Prostate gland (tissue), 2 donors: ENCODE measurements at places on chromosomes 3 and 15. TPM values are rescaled to one million over a fixed set of nuclear protein-coding genes. Genes with fewer than 3 reads are reported as not detected.

DNA sequence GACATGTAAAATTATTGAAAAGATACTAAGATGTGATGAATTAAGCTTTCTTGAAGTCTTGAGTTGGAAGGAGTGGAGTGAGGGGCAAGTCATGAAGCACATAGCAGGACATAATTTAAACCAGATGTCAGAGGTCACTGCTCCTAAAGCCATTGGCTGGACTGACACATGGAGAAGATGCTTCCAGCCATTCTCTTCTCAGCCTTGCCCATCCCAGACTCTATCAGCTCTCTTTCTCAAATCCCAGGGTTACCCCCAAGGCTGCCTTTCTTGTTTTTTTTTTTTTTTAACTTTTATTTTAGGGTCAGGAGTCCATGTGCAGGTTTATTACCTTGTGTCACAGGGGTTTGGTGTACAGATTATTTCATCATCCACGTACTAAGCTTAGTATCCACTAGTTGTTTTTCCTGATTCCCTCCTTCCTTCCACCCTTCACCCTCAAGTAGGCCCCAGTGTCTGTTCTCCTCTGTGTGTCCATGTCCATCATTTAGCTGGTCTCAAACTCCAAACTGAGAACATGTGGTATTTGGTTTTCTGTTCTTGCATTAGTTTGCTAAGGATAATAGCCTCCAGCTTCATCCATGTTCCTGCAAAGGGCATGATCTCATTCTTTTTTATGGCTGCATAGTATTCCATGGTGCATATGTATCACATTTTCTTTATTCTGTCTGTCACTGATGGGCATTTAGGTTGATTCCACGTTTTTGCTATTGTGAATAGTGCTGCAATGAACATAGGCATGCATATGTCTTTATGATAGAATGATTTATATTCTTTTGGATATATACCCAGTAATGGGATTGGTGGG is 18.9 kb downstream of the XIRP1 start:
- H3K36me3 ChIP-seq, result no peaks in the 10 kb centered on the region
- no peak for DNase-seq
- H3K27ac ChIP-seq, result no peak overlapping the region
- H3K4me3 ChIP-seq, result no peak overlapping the region
- H3K27me3 ChIP-seq, result no peaks in the 10 kb centered on the region

DNA sequence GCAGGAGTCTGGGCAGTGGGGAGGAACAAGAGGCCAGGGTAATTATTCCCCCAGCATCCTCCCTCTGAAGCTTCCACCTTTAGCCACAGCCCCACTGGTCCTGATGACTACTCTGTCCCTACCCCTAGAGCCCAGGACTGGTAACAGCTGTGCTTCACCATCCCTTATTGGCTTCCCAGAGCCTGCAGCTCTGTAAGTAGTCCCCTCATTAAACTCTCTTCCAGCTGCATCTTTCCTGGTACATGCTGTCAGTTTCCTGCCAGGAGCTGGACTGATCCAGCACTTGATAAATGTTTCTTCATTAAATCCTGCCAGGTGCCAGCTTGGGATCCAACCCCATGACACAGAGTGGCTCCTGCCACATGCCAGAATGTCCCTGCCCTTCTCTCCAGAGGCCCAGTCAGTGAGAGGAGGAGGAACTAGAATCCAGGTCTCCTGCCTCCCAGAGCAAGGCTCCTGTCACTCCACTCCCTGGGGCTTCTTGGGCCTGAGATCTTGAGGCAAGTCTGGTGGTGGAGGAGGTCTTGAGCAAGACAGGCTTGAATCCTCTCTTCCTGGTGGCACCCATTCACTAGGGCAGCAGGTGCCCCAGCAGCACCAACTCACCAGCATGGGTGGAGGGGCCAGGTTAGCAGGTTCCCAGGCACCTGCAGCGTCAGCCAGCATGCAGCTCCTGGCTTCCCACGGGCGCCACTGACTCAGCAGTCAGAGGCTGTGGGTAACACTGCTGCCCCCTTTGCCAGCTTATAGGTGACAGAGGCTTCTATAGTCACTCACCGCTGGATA is 27.6 kb downstream of the FBXW12 start:
- no peaks in the 10 kb centered on the region for H3K4me1 ChIP-seq
- DNase-seq, result peak; percentile 20
- H3K27ac ChIP-seq, result no peak overlapping the region

DNA sequence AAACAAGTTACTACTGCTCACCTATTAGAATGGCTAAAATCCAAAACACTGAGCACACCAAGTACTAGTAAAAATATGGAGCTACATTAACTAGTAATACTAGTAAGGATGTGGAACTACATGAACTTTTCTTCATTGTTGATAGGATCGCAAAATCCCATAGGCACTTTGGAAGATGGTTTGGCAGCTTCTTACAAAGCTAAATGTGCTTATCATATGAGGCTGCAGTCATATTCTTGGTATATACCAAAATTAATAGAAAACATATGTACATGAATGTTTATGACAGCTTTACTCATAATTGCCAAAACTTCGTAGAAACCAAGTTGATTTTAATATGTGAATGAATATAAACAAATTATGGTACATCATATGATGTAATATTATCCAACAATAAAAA is 366.8 kb upstream of the KCNMB2 start:
- no peak overlapping the region for H3K4me3 ChIP-seq
- H3K36me3 ChIP-seq, result no peaks in the 10 kb centered on the region
- no peaks in the 10 kb centered on the region for H3K27me3 ChIP-seq
- no peak for DNase-seq

DNA sequence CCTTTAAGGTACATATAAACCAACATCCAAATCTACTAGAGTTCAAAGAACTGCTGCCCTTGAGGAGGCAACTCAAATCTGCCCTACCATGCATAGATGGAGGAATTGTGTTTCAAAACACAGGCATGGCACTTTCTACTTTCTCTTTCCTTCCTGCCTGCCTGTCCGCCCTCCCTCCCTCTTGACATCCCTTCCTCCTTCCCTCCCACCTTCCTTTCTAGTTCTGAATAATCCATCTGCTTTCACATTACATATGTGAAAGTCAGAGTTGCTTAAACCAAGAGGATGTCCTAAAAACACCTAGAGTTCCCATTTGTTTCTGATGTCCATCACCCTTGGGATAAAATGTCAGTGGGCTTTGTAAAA is 537.6 kb downstream of the FOXP1 start:
- no peak overlapping the region for H3K27ac ChIP-seq
- H3K36me3 ChIP-seq, result peaks cover 4% of the 10 kb centered on the region
- peaks cover 18% of the 10 kb centered on the region for H3K4me1 ChIP-seq
- H3K27me3 ChIP-seq, result no peaks in the 10 kb centered on the region
- no peak for DNase-seq

- no peak overlapping the region for H3K4me3 ChIP-seq
- H3K27me3 ChIP-seq, result no peaks in the 10 kb centered on the region
- peak; percentile 20 for DNase-seq
- no peak overlapping the region for H3K27ac ChIP-seq
- no peaks in the 10 kb centered on the region for H3K36me3 ChIP-seq
These were observed 26.0 kb upstream of the MAGEF1 start for GRCh38 chr3:184737641-184738505.

DNA sequence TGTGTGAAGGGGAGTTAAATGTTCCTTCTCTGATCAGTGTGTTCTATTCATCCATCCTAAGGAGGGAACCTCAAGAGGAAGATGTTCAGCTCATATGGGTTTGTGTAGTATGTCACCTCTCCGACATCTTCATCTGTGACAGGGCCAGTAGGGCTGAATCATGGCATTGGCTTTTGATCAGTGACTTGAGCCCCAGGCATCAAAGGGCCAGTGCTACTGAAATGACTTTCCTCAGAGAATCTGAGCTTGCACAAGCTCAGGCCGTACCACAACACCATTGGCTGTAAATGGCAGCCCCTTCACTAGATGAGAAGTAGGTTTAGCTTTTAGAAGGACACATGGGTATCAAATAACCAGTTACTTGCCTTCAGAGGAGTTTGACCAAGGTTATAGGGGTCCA is 183.2 kb upstream of the NR2E3 start:
- H3K27me3 ChIP-seq, result no peaks in the 10 kb centered on the region
- no peak overlapping the region for H3K4me3 ChIP-seq
- H3K36me3 ChIP-seq, result no peaks in the 10 kb centered on the region
- H3K4me1 ChIP-seq, result no peaks in the 10 kb centered on the region
- H3K27ac ChIP-seq, result peak overlapping the region; percentile 77
- no peak for DNase-seq

DNA sequence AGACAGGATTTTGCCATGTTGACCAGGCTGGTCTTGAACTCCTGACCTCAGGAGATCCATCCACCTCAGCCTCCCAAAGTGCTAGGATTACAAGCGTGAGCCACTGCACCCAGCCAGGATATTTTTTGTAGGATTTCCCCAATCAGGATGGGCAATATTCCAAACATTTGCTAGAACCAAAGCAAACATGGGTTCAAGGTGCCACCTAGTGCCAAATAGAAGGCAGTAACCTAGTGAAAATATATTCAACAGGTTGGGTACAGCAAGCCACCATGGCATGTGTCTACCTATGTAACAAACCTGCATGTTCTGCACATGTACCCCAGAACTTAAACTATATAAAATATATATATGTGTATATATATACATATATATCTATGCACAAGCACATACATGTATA is 185.9 kb upstream of the CADM2 start:
- no peak overlapping the region for H3K4me3 ChIP-seq
- H3K27me3 ChIP-seq, result no peaks in the 10 kb centered on the region
- H3K36me3 ChIP-seq, result no peaks in the 10 kb centered on the region
- no peaks in the 10 kb centered on the region for H3K4me1 ChIP-seq
- DNase-seq, result no peak

DNA sequence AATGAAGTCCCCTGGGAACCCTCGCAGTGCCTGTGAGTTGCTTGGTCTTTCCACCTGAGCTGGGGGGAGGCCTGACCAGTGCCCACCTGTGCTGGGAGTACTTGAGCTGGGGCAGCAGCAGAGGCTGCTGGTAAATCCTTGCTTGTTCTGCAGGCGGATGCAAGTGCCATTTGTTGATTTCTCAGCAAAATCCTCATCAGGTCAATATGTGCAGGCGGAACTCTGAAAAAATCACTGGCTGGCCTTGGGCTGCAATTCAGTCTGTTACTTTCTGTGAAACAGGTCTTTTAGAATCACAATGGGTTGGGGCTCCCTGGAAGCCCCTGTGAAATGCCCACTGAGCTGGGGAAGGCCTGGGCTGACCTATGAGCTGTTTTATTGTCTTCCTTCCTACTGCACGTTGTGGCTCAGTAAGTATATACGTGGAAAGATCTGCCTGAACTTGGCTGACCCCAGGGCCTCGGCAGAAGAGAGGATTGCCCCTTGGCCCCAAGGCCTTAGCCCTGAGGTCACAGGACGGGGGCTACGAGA is 182.0 kb upstream of the RGMA start:
- no peaks in the 10 kb centered on the region for H3K36me3 ChIP-seq
- no peak for DNase-seq
- H3K27me3 ChIP-seq, result no peaks in the 10 kb centered on the region
- H3K27ac ChIP-seq, result no peak overlapping the region

DNA sequence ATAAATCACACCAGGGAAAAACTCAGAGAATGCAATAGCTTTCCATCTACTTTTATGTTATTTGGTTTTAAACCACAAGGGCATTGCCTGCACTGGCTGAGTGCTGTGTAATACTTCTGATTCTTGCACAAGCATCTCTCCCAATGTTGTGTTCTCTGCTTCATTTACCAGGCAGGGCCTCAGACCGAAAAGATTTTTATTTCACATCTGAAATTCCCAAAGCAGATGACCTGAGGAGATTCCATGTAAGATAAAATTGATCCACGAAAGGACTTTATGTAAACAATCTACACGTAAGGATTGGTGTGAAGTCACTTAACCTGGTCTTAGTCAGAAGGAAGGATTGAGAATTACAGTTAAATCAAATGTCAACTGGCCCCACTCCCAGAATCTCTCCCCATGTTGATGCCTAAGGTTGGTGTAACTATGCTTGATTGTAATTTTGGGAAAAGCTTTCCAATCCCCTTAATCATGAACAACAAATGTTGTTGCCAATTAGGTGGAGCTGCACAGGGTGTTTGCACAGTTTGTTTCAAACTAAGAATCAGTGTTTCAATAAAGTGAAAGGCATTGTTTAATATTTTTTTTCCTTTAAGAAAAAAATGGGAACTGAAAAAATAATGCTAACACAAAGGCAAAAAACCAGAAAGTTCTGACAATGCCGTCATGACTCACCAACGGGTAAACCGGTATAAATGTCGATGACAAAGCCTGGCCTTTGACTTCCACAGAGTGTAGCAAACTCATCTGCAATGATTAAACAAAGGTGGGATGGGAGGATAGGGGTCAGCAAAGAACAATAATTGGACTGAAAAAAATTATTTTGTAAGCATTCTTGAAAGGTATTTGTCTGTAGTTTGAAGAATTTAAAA is 128.6 kb downstream of the DUT start:
- H3K36me3 ChIP-seq, result no peaks in the 10 kb centered on the region
- no peak overlapping the region for H3K4me3 ChIP-seq

- H3K27me3 ChIP-seq, result no peaks in the 10 kb centered on the region
- H3K4me1 ChIP-seq, result no peaks in the 10 kb centered on the region
- no peak overlapping the region for H3K27ac ChIP-seq
These were observed 31.1 kb downstream of the RASGRP1 start for GRCh38 chr15:38533416-38533915.

DNA sequence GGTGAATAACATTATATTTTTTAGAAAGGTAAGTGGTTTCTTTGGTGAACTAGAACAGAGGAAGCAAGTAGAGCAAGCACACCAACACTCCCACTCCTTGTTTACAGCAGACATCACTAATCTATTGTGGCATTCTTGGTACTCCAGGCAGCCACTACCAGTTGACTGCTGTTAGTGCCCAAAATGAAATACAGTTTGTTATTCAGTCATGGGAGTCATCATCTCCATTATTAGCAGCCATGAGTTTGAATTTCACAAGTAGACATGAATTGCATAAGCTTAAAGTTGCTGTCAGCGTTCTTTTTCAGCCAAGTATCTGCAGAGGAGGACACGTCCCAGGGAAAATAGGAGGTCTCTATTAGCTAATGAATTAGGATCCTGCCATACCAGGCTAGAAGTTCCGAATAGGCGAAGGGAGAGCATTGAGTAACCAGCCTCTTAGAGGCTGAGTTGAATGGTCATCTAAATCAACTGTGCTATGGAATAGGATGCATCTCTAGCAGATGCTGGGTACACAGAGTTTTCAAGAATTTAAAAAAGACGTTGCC is 252.7 kb upstream of the ICE2 start:
- H3K4me3 ChIP-seq, result no peak overlapping the region
- no peaks in the 10 kb centered on the region for H3K4me1 ChIP-seq

The HESX1 gene
- total RNA-seq, result 0.23 TPM

The PTPRG gene
- 22.0 TPM for total RNA-seq

The GOLGA8G gene
- total RNA-seq, result 7.9 TPM

The PLSCR5 gene
- total RNA-seq, result not detected

The ACVR2B gene
- 5.8 TPM for total RNA-seq

The SLC2A2 gene
- total RNA-seq, result not detected

The RBM6 gene
- 53.1 TPM for total RNA-seq

The ARHGEF26 gene
- total RNA-seq, result 15.4 TPM

The NOX5 gene
- total RNA-seq, result 0.05 TPM

The THRB gene
- total RNA-seq, result 13.0 TPM

The USP13 gene
- total RNA-seq, result 52.6 TPM

The PPP1R14D gene
- not detected for total RNA-seq

The SKOR1 gene
- 1.7 TPM for total RNA-seq
